Activated CD4-positive, CD25-positive, alpha-beta regulatory T cell treated with anti-CD3 and anti-CD28 coated beads, Interleukin-2, amount 50 U/mL, for 16 hours (primary cell): ENCODE measurements at places on chromosomes 2 and 18.

DNA sequence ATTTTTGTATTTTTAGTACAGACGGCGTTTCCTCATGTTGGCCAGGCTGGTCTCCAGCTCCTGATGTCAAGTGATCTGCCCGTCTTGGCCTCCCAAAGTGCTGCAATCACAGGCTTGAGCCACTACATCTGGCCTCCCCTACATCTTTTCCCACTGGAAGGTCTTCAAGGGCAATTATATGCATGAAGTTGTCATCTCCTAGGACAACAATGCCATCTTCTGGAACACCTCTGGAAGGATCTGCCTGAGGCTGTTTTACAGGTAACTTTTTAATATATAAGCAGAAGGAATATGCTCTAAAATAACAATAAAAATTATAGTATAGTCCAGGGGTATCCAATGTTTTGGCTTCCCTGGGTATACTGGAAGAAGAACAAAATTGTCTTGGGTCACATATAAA, 321.4 kb downstream of the AFF3 start:
- no peak for DNase-seq

DNA sequence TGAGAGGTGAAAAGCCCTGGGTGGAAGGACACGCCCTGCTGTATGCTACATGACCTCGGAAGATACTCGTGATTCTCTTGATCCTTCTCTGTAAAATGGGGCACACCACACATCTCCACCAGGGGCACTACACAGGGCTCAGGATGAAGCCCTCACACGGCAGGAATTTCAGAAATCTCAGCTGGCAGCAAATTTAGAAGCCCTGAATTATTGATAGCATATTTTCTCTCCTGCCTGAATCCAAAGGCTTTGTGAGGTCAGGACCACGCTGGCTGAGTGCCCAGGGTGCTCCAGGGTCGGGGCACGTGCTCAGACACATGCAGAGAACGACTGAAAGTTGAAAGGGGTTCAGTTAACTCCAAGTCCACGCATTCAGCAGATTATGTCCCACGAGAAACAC, 42.1 kb upstream of the GALR1 start:
- DNase-seq = peak; percentile 23

GRCh38 chr2:30346471-30347169, 100.4 kb upstream of the LCLAT1 start:
- DNase-seq = no peak

- DNase-seq = no peak
Observed at GRCh38 chr2:71620851-71621251, 167.5 kb downstream of the DYSF start.
